ENCODE measurements at places on chromosomes 2 and 18. TPM values are rescaled to one million over a fixed set of nuclear protein-coding genes. Genes with fewer than 3 reads are reported as not detected.

GRCh38 chr2:69567157-69567908 lies 76.2 kb downstream of the AAK1 start:
- H3K27ac ChIP-seq: no peak overlapping the region
- DNase-seq: peak; percentile 39
- H3K36me3 ChIP-seq: no peaks in the 10 kb centered on the region
- H3K4me1 ChIP-seq: peaks cover 11% of the 10 kb centered on the region

DNA sequence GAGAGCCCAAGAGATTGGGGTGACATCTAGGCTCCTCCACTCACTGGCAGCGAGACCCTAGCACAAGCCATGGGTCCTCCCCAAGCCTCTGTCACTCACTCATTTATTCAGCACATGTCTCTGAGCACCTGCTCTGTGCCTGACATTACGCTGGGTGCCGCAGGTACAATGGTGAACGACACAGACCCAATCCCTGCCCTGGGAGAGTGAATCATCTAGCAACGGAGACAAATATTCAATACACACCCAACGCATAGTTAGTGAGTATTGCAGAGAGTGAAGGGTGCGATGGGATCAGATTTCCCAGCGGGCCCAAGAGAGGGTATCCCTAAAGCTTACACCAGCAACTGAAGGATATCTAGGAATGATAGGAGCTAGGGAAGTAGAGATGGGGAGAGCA lies 45.5 kb downstream of the ZFP36L2 start:
- no peaks in the 10 kb centered on the region for H3K36me3 ChIP-seq
- H3K27ac ChIP-seq: no peak overlapping the region
- DNase-seq: no peak
- no peak overlapping the region for H3K4me3 ChIP-seq
- no peaks in the 10 kb centered on the region for H3K27me3 ChIP-seq

DNA sequence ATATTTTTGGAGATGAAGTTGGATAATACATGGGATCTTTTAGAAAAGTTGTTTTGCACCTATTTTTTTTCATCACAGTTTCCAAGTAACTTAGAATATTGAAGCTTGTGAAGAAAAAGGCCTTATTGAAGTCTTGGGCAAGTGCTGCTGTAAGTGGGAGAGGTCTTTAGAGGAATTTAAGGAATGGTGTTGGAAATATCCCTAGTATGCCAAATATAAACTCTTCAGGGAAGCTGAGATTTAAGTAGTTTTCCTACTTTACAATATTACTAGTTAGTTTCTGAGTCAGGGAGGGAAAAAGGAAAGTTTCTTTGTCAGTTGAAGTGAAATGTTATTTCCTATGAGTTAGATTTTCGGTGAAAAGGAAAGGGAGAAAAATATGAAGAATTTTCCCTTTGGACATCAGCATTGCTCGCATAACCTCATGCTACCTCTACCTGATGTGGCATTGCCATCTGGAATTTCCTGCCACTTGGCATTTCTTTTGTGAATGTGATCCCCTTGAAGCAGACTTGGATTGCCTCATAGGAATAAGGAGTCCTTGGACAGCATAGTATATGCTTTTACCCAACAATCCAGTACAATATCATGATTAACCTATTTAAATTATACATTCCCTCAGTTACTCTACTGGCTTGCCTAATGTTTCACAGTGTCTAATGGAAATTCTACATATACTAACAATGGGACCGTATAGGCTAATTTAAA lies 12.1 kb downstream of the PLEKHH2 start:
- H3K4me3 ChIP-seq: no peak overlapping the region
- DNase-seq: peak; percentile 60

Gene SLC4A3
- 11.2 TPM for total RNA-seq

DNA sequence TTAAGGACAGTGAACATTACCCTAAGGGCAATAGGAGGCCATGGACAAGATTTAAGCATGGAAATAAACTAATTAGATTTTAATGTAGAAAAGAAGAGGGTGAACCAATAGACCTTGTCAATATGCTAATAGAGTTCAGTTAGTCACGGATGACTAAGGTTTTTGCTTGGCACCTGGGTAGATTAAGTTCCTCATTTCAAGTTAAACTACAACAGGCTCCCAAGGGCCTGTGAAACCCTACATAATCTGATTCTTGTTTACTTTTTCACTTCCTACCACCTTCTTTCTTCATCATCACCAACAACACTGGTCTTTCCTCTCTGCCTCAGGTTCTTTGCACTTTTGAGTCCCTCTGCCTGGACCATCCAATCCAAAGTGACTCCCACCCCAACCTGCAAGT lies 14.8 kb downstream of the SP110 start:
- DNase-seq: no peak
- no peaks in the 10 kb centered on the region for H3K27me3 ChIP-seq
- no peak overlapping the region for H3K4me3 ChIP-seq
- H3K27ac ChIP-seq: no peak overlapping the region
- peaks cover 21% of the 10 kb centered on the region for H3K36me3 ChIP-seq

Gene CENPA
- total RNA-seq: 0.75 TPM

Gene ACOXL
- 0.12 TPM for total RNA-seq

Measured in astrocyte (in vitro differentiated cells and primary cell).